ENCODE measurements at places on chromosomes 2 and 18.

- DNase-seq, result no peak
These were observed 46.4 kb upstream of the INHBB start for GRCh38 chr2:120299561-120299960.

DNA sequence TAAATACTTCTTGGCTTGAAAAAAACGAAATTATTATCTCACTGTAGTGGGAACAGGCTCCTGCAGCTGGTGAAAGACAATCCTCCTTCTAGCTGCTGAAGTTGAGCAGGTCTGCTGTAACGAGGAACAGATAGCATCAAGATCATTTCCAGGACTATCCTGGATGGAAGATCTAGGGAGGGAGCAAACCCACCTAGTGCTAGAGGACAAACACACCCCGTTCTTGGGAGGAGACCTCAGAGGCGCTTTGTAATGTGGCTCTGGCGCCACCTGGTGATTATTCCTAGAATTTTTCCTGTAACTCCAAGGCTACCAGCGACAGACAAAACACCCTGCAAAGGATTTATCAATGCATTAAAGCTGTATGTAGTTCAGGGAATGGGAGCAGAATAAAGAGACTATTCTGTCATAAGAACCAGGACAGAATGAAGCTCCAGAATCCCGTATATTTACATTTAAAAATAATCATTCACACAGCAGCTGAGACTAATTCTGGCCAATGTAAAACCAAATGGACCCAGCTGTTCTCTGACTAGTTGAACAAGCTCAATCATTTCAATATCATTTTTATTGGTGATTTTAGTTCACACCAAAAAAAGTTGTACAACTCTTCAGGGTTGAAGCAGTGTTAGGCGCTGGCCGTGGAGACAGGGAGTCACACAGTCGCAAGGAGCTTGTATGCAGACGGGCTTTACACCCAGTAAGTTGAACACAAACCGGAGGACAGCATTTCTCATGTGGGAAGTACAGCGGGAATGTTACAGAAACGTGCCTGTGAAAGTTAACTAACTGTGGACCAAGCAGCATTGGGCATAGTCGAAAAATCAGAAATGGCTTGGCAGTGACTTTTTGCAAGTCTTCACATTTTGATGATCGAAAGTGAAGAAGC, 290.3 kb downstream of the TRIB2 start:
- peak; percentile 14 for DNase-seq

DNA sequence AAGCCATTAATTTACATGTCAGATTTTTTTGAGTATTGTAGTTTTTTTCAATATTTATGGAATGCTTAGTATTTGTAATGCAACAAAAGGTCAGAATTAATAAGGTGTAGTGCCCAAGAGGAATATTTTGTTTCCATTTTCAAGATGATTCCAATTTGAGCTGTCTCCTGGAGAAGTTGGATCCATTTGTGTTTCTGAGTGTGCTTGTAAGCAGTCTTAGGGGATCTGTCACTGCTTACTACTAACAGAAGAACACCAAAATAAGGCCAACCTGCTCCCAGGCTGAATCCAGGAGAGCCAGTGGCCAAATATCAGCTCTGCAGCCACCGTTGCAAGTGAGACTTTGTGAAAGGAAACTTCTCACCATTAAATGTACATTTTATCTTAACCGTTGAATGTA, 129.9 kb downstream of the AGAP1 start:
- DNase-seq, result no peak

DNA sequence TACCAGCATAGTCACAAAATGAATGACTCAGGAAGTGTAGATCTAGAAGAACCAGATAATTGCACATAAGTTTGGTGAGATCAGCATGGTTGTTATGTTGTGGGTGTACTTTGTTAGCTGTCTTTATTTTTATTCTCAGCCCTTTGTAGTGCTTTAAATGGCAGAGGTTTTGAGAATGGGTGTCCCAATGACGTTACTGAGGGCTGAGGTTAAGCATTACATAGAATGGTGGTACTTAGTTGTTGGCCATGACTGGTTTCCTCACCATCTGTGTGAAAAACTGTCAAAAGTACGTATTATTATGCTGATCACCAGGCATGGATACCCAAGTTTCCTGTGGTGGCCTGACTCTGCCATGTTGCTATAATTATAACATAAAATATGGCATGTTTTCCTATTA, 165.8 kb downstream of the UBE2E3 start:
- DNase-seq, result no peak

GRCh38 chr2:42057159-42057901, 9.5 kb downstream of the PKDCC start:
- DNase-seq, result no peak

DNA sequence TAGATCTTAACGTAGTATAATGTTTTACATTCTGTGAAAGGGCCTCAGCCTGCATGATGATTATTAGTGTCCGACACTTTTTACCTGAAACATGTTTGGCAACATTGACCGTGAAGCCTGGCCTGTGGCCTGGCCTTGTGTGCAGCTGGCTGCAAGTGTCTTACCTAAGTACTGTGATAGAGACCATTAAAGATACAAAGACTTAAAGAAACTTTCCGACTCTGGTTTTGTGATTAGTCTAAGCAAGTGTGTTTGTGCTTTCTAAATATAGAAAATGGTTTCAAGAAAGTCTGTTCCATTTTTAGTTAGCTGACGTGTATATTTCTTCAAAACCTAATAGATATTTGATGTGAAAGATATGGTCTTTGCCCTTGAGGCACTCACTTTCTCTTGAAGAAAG, 601.8 kb downstream of the LRP1B start:
- DNase-seq, result no peak

DNA sequence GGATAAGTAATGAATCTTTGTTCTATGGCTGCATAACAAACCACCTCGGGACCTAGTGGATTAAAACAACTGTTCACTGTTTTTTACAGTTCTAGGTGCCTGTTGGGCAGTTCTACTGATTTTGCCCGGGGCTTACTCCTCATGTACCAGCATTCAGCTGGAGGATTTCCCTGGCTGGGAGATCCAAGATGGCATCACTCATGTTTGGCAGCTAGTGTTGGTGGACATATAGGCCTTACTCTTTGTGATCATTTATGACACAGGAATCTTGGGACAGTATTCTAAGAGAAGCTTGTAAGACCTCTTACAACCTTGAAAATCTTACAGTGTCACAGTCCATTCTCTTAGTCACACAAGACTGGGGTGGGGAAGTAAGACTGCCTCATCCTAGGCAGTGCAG, 4.6 kb downstream of the MARCHF7 start:
- DNase-seq, result no peak

DNA sequence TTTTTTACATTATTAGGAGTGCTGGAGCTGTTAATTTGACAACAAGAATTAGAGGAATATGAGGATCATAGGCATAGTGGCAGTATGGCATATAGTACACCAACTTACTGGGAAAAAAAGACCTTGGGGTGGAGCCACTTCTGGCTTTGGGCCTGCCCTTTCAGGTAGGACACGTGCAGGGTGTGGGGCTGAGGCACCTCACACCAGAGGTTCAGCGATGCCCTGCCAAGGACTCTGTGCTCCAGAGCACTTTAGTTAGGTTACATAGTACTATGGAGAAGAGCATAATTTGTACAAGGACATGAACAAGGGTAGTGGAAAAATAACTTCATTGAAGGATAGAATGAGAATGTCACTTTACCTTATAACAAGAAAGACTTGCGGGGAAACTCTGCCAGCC, 77.1 kb upstream of the CD302 start:
- DNase-seq, result no peak

DNA sequence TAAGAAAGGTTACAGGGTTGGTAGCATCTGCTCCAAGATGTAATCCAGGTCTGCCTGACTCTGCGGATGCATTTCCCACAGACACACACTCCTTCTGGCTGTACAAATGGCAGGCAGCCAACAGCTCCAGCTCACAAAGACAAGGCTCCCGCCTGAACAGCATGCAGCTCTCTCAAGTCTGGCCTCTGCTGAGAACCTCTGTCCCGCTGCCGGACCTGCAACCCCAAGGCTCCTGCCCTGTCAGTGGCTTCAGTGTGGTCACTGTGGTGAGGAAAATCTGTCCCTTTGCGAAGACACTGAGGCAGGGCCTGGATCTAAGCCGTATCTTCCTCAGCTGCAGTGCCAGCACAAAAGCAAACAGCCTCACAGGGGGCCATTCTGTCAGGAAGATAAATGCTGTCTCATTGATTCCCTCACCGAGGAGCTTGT, 469.3 kb upstream of the MEX3C start:
- DNase-seq, result no peak

- DNase-seq, result no peak
These were observed 13.7 kb downstream of the RAPGEF4 start for GRCh38 chr2:172749388-172749787.

- peak; percentile 60 for DNase-seq
These were observed 80.2 kb downstream of the EFEMP1 start for GRCh38 chr2:55843096-55843993.

DNA sequence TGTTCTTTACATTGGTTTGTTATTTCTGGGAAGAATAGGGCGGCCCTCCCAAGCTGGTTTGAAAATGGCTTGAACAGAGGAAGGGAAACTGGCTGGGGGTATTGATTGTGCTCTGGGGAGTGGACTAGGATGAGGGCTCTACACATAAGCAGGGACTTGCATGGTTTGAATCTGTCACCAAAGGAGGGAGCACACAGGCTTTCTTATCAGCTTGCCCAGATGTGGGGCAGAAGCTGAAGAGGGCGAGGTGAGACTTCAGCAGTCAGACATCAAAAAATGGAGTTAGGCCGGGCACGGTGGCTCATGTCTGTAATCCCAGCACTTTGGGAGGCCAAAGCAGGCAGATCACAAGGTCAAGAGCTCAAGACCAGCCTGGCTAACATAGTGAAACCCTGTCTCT, 7.2 kb upstream of the RAB12 start:
- DNase-seq, result no peak

GRCh38 chr2:64686283-64686956, 32.7 kb upstream of the SERTAD2 start:
- no peak for DNase-seq

GRCh38 chr18:63306249-63306648, 13.3 kb downstream of the BCL2 start:
- no peak for DNase-seq

GRCh38 chr18:51739044-51739666, 541.7 kb upstream of the MEX3C start:
- DNase-seq, result no peak

GRCh38 chr2:230000118-230000841, 68.4 kb downstream of the SLC16A14 start:
- no peak for DNase-seq

DNA sequence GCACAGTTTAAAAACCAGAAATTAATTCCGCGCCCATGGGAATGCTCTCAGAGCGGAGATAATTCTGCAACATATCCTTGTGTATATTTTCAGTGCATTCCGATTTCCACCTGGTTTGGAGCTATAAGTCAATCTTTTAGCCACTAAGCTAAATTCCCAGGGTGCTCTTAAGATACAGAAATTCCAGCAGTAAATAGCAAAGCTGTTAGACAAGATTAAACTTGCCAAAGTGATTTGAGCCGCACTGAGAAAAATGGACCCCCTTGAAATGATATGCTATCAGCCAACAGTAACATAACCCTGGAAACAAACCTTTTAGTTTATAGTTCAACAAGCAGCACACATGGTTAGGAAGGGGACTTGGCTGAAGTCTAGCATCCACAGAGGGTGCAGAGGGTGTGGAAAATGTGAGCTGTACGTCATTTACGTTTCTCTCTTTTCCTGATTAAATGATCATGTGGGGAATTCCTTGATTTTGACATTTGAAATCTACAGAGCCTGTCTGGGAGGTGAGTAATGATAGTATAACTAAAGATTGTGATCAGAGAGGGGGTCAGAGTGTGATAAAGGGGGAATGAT, 99.8 kb upstream of the COPS8 start:
- DNase-seq, result no peak

- DNase-seq, result no peak
These were observed 47.8 kb downstream of the HK2 start for GRCh38 chr2:74881626-74882298.

DNA sequence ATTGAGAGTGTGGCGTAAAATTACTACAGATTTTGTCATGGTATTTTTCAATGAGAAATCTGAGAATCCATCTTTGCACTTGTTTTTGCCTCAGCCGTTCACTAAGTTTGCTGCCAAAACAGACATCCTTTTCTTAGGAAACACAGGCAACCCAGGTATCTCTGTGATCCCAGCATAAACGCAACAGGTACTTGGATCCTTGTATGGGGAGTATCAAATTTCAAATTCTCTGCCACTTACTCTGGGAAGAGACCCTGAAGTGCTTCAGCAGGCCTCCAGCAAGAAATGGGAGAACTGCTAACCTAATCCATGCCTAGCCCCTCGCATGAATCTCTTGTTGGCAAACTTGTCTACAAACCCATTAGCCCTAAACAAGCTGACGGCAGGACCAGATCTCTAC, 83.1 kb downstream of the BCL11A start:
- DNase-seq, result no peak

DNA sequence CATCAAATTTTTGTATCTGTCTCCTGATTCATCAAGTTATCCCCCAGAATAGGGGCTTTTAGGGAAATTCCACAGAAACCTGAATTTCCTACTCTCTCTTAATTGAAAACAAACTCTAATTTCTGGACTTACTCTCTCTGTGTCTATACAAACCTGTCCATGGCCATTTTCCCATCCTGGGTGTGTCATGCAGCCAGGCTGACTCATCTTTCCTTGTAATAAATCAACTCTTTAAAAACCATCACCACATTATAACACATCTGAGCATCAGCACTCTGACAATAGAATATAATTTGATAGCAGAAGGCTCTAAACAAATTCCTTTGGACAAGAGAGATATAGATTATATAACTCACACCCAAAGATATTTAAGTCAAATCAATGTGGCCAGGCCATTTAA, 610.2 kb downstream of the DCC start:
- DNase-seq, result no peak

DNA sequence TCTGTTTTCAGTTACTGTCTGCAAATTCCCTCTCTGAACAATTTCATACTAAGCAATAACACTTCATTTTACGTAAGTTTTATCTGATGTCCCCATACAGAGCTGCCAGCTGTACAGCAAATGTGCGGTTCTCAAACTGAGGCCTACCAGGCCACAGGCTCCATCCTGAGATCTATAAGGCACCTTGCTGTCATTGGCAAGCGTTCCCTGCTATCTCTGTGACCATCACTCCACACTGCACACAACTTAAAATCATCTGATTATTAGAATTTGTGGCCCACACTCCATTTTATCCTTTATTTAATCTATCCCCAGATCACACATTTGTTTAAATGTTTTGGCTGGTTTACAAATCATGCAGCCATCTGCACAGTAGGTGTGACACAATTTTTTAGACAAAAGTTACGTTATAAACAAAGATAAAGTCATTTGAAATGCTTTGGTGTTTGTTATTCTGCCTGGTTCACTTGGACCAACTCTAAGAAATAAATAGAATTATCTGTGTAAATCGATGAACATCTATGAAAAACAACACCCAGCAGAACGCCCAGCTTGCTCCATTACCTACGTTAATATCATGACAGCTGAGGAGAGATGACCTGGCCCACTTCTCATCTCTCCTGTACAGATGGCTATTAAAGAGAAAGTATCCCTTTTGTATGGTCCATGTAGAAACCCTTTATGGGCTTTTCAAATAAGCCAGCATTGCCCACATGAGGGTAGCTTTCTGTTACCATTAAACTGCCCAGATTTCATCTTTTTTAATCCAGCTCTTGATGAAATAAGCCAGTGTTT, 162.4 kb downstream of the ZNF521 start:
- no peak for DNase-seq

- no peak for DNase-seq
These were observed 1071.2 kb upstream of the GYPC start for GRCh38 chr2:125584732-125585131.

GRCh38 chr2:62110415-62111025, 85.4 kb upstream of the B3GNT2 start:
- DNase-seq, result no peak

GRCh38 chr2:200765139-200765951, 46.4 kb upstream of the BZW1 start:
- no peak for DNase-seq

Measured in T47D (cell line).